ENCODE measurements at places on chromosomes 5 and 9.

DNA sequence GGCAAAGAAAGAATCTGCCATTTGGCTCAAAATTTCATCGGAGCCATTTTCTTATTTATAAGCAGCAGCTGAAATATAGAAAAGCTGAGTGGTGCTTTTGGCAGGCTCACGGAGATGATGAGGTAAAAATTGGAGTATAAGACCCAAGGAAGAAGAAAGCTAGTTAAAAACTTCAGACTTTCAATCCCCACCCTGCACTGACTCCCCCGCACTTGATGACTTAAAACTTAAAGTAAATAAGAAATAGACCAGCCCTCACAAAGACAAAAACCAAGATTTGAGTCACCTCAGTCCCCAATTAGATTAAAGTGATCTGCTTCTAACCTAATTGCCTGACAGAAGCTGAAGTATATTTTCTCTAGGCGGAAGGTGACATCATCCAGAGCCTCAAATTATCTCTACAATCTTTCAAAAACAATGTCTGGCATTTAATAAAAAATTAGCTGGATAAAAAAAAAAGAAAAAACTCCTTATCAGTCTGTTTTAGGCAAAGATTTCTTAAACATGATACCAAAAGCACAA, 124.0 kb upstream of the PJA2 start:
- DNase-seq, result no peak

GRCh38 chr9:15927161-15927560, 374.3 kb downstream of the CCDC171 start:
- no peak for DNase-seq

- DNase-seq, result no peak
Measured at GRCh38 chr9:98391867-98392266, 136.4 kb upstream of the TBC1D2 start.

- no peak for DNase-seq
Measured at GRCh38 chr9:110623462-110624025, 44.0 kb upstream of the SVEP1 start.

- DNase-seq, result no peak
Measured at GRCh38 chr5:35457912-35458823, 159.5 kb upstream of the SPEF2 start.

DNA sequence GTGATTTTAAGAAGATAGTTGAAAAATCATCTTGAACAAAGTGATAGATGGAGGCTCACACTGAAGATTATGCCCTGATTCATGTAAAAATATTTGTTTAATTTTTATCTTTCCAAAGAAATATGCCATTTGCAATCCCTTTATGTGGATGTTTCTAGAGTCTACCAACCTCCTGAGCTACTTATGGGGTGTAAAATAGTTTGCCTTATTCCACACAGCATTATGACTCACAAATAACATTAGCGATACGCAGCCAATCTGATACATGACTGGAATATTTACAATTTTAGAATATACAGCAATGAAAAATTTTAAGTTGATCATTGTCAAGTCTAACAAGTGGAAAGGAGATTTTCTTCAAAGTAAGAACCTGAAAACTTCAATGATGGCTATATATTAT, 327.5 kb downstream of the EDIL3 start:
- no peak for DNase-seq

DNA sequence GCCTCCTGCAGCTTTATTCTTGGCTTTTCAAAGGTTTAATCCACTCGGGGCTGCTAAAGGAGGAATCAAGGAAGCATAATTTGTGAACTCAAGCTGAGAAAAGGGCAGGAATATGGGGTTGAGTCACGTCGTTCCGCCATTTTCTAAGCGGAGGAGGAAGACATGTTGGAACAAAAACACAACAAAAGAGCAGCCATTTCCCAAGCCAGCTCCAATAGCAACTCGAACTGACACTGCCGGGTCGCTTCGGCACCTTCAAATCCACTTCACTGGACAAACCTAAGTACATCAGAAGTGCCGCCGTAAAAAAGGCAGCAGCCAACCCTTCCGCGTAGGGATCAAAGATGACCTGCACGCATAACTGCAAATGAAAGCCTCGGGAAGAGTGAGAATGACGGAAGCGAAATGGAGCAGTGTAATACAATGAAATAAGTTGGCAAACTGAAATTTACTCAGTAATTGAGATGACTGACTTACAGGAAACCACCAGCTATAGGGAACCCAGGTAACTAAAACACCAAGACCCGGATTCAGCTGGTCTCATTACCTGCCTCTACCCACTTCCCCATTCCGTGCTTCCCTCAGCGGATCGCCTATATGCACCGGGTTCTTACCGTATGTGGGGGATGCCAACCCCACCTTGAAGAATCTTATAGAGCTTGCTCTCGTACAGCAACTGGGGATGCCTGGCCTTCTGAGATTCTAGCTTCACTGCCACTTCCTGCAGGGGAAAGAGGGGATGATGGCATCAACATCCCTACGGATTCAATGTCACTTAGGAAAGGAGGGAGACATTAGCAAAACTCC, 1.6 kb downstream of the CSNK1A1 start:
- no peak for DNase-seq

- DNase-seq, result no peak
Measured at GRCh38 chr5:35821513-35821912, 35.2 kb upstream of the IL7R start.

- DNase-seq, result no peak
Measured at GRCh38 chr5:39102684-39103155, 28.5 kb upstream of the RICTOR start.

GRCh38 chr5:59436364-59437148, 457.0 kb downstream of the PDE4D start:
- no peak for DNase-seq

GRCh38 chr9:69140123-69140735, 33.8 kb upstream of the TJP2 start:
- DNase-seq, result no peak

GRCh38 chr9:7640231-7640630, 159.3 kb downstream of the DMAC1 start:
- no peak for DNase-seq

GRCh38 chr5:56323505-56323904, 90.4 kb upstream of the ANKRD55 start:
- DNase-seq, result no peak
